ENCODE measurements at places on chromosomes 2 and 18.
A peak's percentile ranks its signal among the peaks of the same experiment; 100 is the strongest.

DNA sequence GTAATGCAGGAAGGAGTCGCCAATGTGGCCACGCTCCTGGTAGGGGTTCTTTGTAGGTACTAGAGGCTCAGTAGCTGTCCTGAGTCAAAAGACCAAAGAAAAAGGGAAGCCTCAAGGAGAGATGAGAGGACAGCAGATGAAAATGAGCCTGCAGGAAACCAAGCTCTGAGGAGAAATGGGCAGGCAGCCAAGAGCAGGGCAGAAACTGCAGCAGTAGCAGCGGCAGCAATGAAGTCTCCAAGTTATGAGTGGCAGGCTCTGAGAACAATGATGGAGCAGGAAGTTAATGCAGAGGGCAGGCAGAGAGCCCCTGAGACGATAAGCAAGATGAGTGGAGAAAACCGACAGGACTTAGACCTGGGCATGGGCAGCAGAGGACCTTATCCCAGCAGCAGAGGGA is 48.2 kb upstream of the TMEM200C start:
- no peaks in the 10 kb centered on the region for H3K27me3 ChIP-seq
- DNase-seq: peak; percentile 48
- H3K4me1 ChIP-seq: peaks cover 37% of the 10 kb centered on the region
- no peak overlapping the region for H3K4me3 ChIP-seq
- no peak overlapping the region for H3K27ac ChIP-seq

DNA sequence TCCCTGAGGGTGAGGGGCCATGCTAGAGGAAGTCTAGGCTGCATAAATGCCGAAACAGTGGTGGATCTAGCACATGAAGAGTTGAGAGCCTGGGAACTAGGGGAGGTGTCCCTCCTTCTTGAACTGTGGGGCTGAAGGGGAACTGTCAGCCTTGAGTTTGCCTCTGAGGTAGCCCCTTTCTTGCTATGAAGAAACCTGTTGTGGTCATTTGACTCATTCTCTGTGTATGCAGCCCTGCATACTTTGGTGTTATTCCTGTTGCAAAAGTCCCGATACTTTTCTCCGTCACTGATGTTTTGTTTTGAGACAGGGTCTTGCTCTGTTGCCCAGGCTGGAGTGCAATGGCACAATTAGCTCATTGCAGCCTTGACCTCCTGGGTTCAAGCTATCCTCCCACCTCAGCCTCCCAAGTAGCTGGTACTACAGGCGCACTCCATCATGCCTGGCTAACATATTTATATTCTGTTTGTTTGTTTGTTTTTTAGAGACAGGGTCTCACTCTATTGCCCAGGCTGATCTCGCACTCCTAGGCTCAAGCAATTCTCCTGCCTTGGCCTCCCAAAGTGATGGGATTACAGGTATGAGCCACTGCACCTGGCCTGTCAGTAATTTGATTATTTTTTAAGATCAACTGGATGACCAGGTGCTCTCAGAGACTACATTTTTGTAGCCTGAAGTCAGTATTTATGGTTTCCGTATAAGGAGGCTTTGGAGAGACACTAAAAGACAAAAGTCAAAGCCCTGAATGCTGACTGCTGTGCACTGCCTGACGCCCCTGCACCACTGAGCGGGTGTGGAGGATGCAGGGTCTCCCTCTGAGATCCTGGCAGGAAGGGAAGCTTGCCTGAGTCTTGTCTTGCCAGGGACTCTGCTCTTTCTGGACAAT is 126.0 kb upstream of the MSH6 start:
- peak overlapping the region; percentile 99 for H3K27ac ChIP-seq
- peak; percentile 71 for DNase-seq
- H3K4me3 ChIP-seq: peak overlapping the region; percentile 65
- no peaks in the 10 kb centered on the region for H3K27me3 ChIP-seq
- peaks cover 96% of the 10 kb centered on the region for H3K4me1 ChIP-seq

GRCh38 chr2:223601932-223602666 is at the start of gene SCG2:
SCG2 (minus strand) TSS chr2:223602361; CDS start chr2:223599282, 3,079 bp downstream.
- DNase-seq: peak; percentile 45
- no peak within 1 kb of the TSS for H3K27ac ChIP-seq
- H3K36me3 ChIP-seq: no peaks in the 10 kb centered on the region
- no peak within 1 kb of the TSS for H3K4me3 ChIP-seq
- H3K4me1 ChIP-seq: no peaks in the 10 kb centered on the region
- H3K27me3 ChIP-seq: no peaks in the 10 kb centered on the region

DNA sequence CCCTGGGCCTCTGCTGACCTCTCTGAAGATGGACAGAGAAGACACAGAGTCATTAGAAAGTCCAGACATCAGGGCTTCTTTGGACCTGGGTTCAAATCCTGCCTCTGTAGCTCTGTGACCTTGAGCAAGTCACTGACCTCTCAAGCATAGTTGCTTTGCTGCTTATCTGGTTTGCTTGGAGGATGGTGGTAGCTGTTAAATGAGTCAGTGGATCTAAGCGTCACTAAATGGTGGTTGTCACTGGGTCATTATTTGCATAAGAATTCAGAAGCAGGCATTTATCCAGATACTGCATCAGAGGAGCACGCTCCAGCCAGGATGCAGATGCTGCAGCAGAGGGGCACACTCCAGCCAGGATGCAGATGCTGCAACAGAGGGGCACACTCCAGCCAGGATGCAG is 229.2 kb downstream of the GLI2 start:
- H3K4me1 ChIP-seq: no peaks in the 10 kb centered on the region
- no peak overlapping the region for H3K4me3 ChIP-seq
- no peak for DNase-seq
- no peaks in the 10 kb centered on the region for H3K36me3 ChIP-seq
- H3K27me3 ChIP-seq: no peaks in the 10 kb centered on the region

DNA sequence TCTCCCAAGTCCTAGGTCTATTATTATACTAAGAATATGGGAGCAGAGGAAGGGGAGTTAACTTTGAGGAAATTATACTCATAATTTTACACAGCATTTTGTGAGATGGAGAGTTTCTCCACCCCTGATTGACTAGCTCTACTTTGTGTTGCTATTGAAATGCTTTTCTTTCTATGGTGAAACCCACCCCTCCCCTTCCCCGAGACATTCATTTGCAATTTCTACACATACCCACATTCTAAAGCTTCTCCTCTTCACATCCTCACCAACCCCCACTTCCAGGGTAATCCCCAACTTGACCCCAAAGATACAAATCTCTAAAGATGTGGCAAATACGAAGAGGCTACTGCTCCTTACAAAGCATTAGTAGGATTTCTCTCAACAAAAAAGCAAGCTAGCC is 992.2 kb downstream of the BCL11A start:
- H3K4me1 ChIP-seq: no peaks in the 10 kb centered on the region
- no peak overlapping the region for H3K27ac ChIP-seq
- H3K27me3 ChIP-seq: no peaks in the 10 kb centered on the region
- H3K4me3 ChIP-seq: no peak overlapping the region

DNA sequence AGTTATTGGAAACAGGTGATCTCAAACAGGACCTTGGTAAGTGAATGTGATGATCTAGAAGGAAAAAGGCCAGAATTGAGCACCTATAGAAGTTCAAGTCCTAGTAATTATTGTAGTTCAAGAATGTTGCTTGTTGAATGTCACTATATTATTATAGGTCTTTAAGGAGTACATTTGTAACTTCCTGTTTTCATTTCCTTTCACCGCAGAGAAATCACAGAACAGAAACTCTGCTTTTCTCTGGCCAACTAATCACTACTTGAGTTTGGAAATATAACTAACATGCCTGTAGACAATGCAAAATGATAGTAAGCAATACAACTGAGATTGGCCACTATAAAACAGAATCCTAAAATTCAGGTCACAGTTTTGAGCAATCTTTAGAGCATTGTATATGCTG is 61.8 kb upstream of the EFEMP1 start:
- no peaks in the 10 kb centered on the region for H3K27me3 ChIP-seq
- DNase-seq: peak; percentile 44

- no peaks in the 10 kb centered on the region for H3K4me1 ChIP-seq
- H3K36me3 ChIP-seq: peaks cover 15% of the 10 kb centered on the region
- DNase-seq: no peak
Observed at GRCh38 chr2:15618449-15618855, 26.8 kb downstream of the DDX1 start.

DNA sequence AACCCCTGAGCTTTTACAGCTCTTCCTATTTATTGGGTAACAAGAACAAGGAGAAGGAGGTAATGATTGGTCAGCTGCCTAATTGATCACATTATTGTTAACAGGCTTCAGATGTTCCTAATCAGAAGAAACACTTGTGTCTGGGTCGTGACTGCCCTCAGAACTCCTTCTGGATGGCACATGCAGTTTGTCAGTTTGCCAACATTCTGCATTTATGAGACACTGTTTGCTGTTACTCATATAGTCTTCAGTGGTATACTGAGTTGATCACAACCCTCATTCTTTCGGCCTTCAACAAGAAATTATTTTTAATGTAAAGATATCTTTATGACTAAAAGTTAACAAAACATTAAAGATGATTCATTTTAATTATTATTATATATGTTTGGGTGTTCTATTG is 95.7 kb upstream of the DOCK10 start:
- DNase-seq: no peak
- H3K4me3 ChIP-seq: no peak overlapping the region
- H3K27ac ChIP-seq: no peak overlapping the region
- no peaks in the 10 kb centered on the region for H3K4me1 ChIP-seq
- no peaks in the 10 kb centered on the region for H3K36me3 ChIP-seq

DNA sequence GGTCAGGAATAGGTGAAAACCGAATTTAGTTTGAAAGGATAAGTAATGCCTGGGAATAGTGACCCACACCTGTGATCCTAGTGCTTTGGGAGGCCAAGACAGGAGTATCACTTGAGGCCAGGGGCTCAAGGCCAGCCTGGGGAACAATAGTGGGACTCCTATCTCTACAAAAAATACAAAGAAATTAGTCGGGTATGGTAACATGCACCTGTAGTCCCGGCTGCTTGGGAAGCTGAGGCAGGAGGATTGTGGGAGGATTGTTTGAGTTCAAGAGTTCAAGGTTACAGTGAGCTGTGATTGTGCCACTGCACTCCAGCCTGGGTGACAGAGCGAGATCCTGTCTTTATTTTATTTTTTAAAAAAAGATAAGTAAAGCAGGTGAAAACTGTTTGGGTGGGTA is 3.8 kb upstream of the MYO1B start:
- H3K27ac ChIP-seq: no peak overlapping the region
- H3K4me3 ChIP-seq: no peak overlapping the region
- no peaks in the 10 kb centered on the region for H3K27me3 ChIP-seq
- no peaks in the 10 kb centered on the region for H3K4me1 ChIP-seq

- H3K27ac ChIP-seq: no peak overlapping the region
- H3K36me3 ChIP-seq: no peaks in the 10 kb centered on the region
- no peaks in the 10 kb centered on the region for H3K27me3 ChIP-seq
- peaks cover 50% of the 10 kb centered on the region for H3K4me1 ChIP-seq
Observed at GRCh38 chr2:12006850-12007249, 260.4 kb downstream of the LPIN1 start.

- peaks cover 2% of the 10 kb centered on the region for H3K4me1 ChIP-seq
- H3K27ac ChIP-seq: no peak overlapping the region
- H3K36me3 ChIP-seq: no peaks in the 10 kb centered on the region
- no peaks in the 10 kb centered on the region for H3K27me3 ChIP-seq
- no peak overlapping the region for H3K4me3 ChIP-seq
- no peak for DNase-seq
Observed at GRCh38 chr2:14675489-14675888, 43.0 kb downstream of the LRATD1 start.

DNA sequence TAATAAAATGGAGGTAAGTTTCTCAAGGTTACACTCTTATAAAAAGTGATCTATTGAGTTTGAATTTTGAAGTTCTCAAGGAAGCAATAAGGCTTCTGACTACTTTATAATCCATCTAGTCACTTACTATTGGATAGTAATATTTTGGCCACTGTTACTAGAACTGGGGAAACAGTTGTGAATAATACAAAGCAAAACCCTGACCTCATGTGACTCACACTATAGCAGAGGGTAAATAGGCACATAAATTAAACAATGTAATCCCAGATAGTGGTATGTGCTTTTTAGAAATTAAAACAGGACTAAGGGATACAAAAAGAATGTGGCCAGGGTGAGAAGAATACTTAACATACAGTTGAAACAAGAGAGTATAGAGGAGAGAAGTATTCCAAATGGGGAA is 78.6 kb downstream of the CALCRL start:
- no peaks in the 10 kb centered on the region for H3K4me1 ChIP-seq
- no peaks in the 10 kb centered on the region for H3K27me3 ChIP-seq
- H3K4me3 ChIP-seq: no peak overlapping the region
- no peak overlapping the region for H3K27ac ChIP-seq

DNA sequence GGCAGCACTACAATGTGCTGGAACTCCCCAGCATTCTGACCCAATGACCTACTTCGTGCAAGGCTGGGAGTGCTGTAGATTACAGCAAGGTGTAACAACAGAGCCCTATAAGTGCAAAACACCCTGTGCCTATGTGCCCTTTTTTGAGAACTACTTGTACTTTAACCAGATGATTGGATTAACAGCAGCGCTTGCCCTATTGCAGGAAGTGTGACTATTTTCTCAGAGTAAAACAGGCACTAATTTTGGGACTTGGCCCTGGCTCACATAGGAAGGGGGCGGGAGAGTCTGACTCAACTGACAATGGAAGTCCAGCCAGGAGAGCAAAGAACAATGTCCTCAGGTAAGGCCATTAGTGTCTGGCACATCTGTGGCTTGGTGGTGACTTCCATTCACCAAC is 35.6 kb upstream of the RNF125 start:
- no peaks in the 10 kb centered on the region for H3K36me3 ChIP-seq
- no peaks in the 10 kb centered on the region for H3K27me3 ChIP-seq
- no peaks in the 10 kb centered on the region for H3K4me1 ChIP-seq
- H3K27ac ChIP-seq: no peak overlapping the region

- H3K4me3 ChIP-seq: no peak overlapping the region
- H3K27ac ChIP-seq: no peak overlapping the region
- DNase-seq: no peak
- no peaks in the 10 kb centered on the region for H3K36me3 ChIP-seq
- H3K27me3 ChIP-seq: no peaks in the 10 kb centered on the region
- H3K4me1 ChIP-seq: peaks cover 5% of the 10 kb centered on the region
Observed at GRCh38 chr18:25896956-25897355, 193.5 kb downstream of the SS18 start.

DNA sequence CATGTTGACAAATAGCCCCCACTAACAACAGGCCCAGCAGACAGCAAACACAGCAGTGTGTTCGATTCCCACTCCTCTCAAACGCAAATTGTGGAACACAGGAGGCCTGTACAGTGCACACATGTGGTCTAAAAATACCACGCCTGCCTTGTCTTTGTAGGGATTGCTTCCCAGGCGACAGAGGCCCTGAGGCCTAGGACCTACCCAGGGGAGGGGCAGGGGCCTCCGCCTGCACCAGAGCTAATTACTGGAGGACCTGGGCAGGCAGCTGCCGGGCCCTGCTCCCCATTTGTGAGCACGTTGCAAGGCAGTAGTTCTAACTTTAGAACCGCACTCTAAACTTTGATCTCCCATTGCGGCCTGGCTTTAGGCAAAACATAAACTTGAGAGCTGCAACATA is 316.0 kb downstream of the TXNL1 start:
- no peaks in the 10 kb centered on the region for H3K27me3 ChIP-seq
- DNase-seq: no peak
- no peaks in the 10 kb centered on the region for H3K36me3 ChIP-seq
- no peak overlapping the region for H3K4me3 ChIP-seq
- peaks cover 5% of the 10 kb centered on the region for H3K4me1 ChIP-seq

GRCh38 chr18:48338915-48339314 is 70.3 kb downstream of the ZBTB7C start:
- H3K4me1 ChIP-seq: no peaks in the 10 kb centered on the region
- no peaks in the 10 kb centered on the region for H3K27me3 ChIP-seq
- no peak overlapping the region for H3K27ac ChIP-seq
- no peak for DNase-seq
- no peak overlapping the region for H3K4me3 ChIP-seq
- no peaks in the 10 kb centered on the region for H3K36me3 ChIP-seq

Data from Karpas-422 (cell line).